ENCODE measurements at places on chromosomes 7 and 10.
A peak's percentile ranks its signal among the peaks of the same experiment; 100 is the strongest.

GRCh38 chr10:6211341-6211670, 8.6 kb downstream of the PFKFB3 start:
- DNase-seq, result no peak

GRCh38 chr10:27100813-27101347, 586 bp upstream of the ANKRD26 start:
- peak; percentile 14 for DNase-seq

DNA sequence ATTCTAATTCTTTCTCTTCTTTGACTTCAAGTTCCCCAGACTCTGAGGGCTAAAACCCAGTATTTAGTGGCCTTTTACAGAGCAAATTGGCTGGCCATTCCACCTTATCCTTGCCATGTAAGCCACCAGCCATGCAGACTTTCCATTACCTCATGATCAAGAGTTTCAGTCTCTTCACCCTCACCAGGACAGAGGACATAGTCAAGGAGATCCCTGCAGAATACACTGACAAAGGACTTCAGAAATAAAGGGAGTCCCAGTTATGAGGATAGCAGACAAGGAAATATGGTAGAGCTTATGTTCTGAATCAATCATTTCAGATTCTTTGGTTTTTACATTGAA, 1080.4 kb upstream of the C7orf33 start:
- no peak for DNase-seq

- no peak for DNase-seq
Measured at GRCh38 chr10:102410429-102411073, 8.0 kb downstream of the PSD start.

DNA sequence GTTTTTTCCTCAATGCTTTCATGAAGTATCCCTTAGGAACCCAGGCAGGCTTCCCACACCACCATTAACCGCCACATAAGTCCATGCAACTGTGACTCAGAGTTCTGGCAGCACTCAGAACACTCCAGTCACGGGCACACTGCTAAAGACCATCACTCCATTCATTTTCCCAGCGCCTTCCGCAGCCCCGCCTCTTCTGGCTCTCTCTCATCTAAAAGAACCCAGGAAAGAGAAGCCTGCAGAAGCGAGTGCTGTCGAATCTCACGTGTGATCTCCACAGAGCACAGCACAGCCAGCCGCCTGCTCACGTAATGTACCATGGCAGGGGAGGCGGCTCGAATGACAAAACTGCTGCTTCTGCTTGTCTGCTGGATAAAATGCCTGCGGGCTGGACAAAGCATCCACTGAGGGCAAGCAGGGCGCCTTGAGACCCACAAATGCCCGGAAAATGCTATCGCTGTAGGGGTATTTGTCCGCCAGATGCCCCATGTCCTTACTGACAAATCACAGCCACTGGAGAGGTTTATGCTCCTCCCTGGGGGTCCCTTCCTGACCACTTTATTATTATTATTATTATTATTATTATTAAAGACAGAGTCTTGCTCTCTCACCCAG, 1.8 kb downstream of the PSMG3 start:
- DNase-seq, result no peak

DNA sequence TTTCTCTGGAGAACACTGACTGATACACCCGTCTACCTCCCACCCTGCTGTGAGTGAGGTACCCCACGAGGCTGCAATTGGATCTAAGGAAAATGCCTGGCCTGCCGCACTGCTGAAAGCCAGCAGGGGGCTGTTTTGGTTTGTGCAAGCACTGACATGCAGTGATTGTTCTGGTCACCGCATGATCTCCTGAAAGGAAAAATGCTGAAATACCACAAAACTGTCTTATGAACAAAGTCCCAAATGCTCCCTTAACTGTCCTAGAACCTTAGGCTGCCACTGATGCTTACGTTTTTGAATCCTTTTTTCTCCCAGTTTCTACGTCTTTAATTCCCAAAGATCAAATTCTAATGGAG, 132.7 kb downstream of the JCAD start:
- DNase-seq, result no peak

GRCh38 chr10:93514521-93514920, 18.1 kb downstream of the CEP55 start:
- no peak for DNase-seq

GRCh38 chr10:120600871-120601649, 144.0 kb downstream of the PLPP4 start:
- DNase-seq, result no peak

DNA sequence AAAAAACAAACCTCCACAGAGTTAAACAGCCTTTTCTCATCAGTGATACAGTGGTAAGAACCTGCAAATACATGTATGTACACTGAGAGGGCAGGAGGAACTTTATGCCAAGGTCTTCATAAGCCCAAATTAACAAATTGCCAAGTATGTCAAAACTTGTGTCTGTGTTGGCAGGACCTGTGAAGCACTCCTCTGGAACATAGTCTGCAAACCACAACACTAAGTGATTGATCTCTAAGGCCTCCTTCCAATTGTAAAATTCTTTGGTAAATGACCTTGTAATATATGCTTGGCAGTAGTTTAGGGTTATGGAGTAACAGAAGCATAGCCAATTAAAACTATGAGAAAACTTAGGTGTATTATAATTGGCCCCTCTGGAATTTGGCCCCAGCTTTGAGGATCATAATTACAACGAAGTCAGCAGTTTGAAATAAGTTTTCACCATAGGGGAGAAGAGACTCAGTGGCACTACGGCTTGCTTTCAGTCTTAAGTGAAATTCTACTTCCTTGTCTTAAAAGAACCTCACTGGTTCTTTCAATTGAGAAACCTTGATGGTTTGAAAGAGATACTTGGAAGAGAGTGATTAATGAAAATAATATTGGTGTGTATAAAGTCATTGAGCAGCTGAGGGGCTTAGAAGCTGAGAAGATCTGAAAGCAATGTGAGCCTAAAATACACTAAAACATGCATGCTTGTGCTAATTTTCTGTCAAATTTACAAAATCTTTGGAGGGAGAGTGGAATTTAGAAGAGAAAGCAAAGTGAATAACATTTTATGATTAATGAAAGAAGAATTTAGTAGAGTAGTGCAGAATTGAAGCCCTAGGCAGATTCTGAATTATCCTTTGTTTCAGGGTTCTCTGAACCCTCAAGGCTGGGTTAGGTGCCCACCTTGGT, 57.6 kb downstream of the CNNM2 start:
- DNase-seq, result no peak

GRCh38 chr10:69375307-69376151, 41.2 kb downstream of the TACR2 start:
- no peak for DNase-seq

GRCh38 chr7:99437946-99438572, 539 bp downstream of the PTCD1 start:
- DNase-seq, result no peak

DNA sequence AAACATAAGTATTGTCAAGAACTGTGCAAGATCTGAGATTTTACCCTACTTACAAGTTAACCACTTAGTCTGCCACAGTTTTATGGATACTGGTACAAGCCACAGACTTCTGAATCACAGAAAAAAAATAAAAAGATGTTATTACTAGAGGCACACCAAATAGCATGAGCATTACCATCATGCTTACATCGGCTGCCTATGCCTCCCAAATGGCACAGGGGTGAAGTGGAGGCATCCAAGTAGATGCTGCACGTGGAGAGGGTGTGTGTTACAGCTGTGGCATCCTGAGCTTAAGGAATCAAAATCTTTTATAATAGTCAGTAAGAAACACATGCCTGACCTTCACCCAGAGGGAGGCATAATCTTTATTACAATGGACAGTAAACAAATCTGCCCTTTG, 207.8 kb downstream of the TFEC start:
- no peak for DNase-seq

GRCh38 chr7:79912213-79912633, 222.4 kb upstream of the GNAI1 start:
- DNase-seq, result no peak

GRCh38 chr10:132446661-132447445, 49.9 kb downstream of the PWWP2B start:
- no peak for DNase-seq

DNA sequence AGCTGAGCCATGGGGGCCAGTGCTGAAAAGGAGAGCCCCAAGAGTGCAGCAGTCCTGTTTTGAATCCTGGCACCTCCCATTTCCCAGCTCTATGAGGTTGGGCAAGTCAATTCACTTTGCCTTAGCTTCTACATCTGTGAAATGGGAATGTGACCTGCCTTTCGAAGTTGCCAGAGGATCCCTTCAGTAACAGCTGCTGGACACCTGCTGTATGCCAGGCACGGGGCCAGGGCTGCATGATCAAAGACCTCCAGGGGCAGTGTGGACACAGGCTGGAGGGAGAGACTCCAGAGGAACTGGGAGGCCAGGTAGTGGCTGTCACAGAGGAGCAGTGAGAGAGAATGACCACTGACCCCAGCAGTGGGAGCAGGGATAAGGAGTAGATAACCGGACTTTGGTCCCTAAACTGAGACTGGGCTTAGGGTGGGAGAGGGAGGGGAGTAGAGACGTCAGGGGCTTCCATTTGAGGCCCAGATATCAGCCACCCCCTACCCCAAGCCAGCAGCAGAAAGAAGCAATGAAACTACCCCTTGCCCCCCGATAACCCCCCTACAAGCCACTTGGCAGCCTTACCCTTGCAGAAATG, 45.2 kb downstream of the SRRM3 start:
- DNase-seq, result no peak

DNA sequence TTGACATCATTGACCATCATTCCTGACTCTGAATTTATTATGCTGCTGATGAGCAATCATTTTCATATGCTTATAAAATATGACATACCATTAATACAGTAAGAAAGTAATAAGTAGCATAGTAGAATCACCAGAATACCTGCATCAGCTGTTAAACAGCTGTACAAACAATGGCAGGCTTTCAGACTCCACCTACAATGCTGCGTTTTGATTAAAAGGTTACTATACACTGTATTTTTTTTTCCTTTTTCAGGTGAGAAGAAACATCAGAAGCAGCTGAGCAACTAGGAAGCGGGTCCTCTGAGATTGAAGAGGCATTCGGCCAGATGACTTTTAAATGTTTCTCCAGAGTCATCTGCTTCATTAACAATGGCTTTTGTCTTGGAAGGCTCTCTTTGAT, 7.1 kb downstream of the ASNS start:
- DNase-seq, result no peak

DNA sequence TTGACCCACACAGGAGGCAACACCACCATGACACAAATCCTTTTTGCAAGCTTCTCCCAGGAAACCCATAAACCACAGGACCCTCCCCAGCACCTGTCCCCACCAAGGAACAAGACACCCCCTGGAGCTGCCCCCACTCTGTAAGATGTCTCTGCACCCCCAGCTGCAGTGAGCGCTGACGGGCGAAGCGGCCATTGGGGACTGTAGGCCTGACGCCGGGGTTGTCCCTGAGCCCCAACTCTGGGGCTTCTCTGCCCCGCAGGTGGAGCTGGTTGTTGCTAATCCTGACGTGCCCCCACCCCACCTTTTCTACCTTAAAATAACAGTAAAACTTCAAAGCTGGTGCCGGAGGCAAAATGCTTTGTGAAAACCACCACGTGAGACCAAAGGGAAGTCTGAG, 94.7 kb upstream of the PPP2R2D start:
- no peak for DNase-seq

DNA sequence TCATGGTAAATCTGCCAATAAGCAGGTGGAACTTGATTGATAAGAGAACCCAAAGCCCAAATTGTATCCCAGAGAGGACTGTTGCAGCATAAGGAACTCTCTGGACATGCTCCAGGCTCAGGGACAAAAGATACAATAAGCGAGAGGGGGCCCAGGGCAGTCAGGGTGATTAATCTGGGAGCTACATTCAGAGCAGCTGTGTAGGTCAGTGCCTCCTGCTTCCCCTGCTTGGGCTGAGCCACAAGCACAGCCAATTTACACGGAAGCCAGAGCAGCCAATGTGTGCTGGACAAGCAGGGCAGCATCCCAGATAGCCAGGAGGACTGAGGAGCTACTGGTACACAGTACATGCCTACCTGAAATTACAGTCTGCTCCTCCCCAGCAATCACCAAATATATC, 24.2 kb downstream of the MYPN start:
- no peak for DNase-seq

DNA sequence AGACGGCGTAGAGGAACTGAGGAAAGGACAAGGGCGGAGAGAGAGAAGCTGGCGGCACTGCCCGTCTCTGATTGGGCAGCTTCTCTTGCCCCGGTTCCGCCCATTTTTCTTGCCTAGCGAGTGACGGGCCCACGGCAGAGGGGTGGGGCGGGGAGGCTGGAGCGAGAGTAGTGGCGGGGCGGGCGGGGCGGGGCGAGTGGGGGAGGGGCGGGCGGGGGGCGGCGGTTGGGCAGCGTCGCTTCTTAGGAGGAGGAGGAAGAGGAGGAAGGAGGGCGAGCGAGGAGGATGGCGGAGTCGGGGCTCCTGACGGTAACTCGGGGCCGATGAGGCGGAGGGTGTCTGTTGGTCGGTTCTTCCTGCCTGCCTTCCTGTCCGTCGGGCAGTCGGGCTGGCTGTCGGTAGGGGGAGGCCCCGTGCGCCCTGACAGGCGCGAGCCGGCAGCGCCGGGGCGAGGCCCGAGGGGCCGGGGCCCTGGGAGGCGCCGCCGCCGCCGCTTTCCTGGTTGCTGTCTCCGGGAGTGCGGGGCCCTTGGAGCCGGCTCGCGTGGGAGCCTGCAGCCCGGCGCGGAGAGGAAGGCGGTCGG, at the start of gene SHOC2:
Gene SHOC2, plus strand, starts transcription at position 256 of the 583 bp plus-strand sequence. CDS start 44,755 bp downstream, outside the sequence.
- DNase-seq, result peak; percentile 98

GRCh38 chr7:114941692-114942091, 19.8 kb downstream of the MDFIC start:
- DNase-seq, result no peak

DNA sequence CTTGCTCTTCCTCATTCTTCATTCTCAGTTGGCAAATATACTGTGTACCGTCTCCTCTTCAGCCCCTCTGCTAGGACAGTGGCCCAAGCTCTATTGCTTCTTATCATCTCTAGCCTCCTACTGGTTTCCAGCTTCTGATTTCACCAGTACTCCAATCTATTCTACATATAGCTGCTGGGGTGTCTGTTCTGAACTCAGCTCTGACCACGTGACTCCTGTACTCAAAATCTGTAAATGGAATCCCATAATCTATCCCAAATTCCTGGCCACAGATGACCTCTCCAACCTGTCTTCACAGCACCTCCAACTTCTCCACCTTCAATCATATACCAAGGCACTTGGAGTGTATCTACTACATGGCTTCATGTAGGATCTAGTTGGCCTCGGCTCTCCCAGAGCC, 152.9 kb downstream of the NRCAM start:
- DNase-seq, result no peak

GRCh38 chr10:10576937-10577336, 440.7 kb upstream of the CELF2 start:
- no peak for DNase-seq

Measured in activated CD8-positive, alpha-beta memory T cell treated with anti-CD3 and anti-CD28 coated beads for 1 hour (primary cell).